ENCODE measurements at places on chromosomes 1 and 21.

GRCh38 chr1:172917972-172918371 lies 132.8 kb downstream of the TNFSF18 start:
- peaks cover 12% of the 10 kb centered on the region for H3K4me1 ChIP-seq
- no peaks in the 10 kb centered on the region for H3K36me3 ChIP-seq
- no peaks in the 10 kb centered on the region for H3K27me3 ChIP-seq

DNA sequence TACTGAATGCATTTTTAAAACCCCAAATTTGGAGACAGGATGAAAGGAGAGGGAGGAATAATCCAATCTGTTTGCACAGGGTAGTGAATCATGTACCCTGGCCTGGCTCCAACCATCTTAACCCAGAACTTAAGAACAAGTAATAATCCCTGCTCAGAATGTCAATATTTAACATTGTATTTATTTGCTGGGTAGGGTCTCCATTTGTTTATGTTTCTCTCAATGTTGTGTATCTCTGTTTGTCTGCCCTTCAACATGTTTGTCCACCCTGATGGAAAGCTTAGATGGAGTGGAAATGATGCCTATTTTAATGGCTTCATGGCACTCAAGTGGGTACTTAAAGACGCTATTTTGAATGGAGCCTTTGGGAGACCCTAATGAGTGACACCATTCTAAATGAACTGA lies 54.4 kb upstream of the CDC42BPA start:
- DNase-seq, result no peak
- H3K27ac ChIP-seq, result no peak overlapping the region
- H3K36me3 ChIP-seq, result no peaks in the 10 kb centered on the region
- H3K4me3 ChIP-seq, result no peak overlapping the region

GRCh38 chr1:91579658-91580228 lies 79.1 kb downstream of the CDC7 start:
- H3K27me3 ChIP-seq, result no peaks in the 10 kb centered on the region
- H3K4me3 ChIP-seq, result no peak overlapping the region
- peak overlapping the region; percentile 92 for H3K27ac ChIP-seq
- H3K36me3 ChIP-seq, result no peaks in the 10 kb centered on the region
- no peak for DNase-seq

DNA sequence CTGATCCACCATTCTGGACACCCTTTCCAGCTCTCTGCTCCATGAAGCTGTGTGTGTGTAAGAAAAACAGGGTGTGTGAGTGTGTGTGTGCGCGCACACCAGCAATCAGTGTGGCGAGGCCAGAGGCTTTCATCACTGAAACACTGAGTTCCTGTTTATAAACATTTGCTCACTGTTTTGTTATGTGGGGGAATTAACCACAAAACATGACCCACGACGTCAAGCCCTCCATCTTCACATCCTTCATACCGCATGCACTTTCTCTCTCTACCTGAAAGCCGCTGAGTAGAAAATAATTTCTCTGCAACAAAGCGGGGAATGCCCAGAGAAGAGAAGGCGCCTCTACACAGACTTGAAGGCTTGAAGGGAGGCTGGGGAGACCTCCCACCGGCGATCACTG lies 148.9 kb upstream of the IRF2BP2 start:
- H3K36me3 ChIP-seq, result no peaks in the 10 kb centered on the region
- H3K4me1 ChIP-seq, result peaks cover 18% of the 10 kb centered on the region
- no peak overlapping the region for H3K27ac ChIP-seq
- DNase-seq, result no peak
- H3K4me3 ChIP-seq, result no peak overlapping the region

- H3K36me3 ChIP-seq, result no peaks in the 10 kb centered on the region
- no peak overlapping the region for H3K4me3 ChIP-seq
- H3K27ac ChIP-seq, result no peak overlapping the region
- DNase-seq, result no peak
These were observed 52.0 kb upstream of the PDC start for GRCh38 chr1:186512698-186513457.

DNA sequence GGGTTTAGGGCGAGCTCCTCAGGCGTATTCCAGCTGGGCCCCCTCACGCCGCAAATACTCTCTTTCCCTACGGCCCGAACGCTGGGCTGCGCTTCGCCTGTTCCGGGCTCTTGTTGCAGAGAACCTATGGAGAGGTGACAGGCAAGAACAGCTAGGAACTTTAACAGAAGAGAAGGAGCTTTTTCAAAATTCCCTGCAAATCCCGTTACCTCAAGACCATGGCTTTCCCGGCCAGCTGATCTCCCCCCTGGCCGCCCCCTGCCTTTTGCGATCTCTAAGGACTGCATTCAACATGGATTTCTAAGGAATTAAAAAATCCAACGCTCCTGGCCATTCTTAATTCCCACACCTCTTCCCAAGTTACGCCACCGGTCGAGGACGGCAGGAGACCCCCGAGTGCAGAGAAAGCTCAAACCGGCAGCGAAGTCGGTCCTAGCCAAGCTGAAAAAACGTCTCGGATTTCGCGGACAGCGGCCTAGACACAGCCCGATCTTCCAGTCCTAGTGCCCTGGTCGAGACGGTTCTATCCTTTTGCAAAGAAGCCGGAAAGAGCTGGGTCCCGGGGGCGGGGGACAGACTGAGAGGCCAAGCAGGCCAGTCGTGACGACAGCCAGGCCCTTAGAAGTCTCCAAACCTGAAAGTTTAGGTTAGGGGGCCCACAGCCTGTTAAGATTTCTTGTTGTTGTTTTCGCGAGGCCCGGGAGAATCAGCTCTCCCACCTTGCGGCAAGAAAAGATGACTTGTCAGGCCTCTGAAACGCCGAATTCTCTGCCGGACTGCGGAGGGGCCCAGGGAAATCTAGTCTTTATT lies 1.1 kb upstream of the TBX15 start:
- H3K27me3 ChIP-seq, result peaks cover 39% of the 10 kb centered on the region
- peak; percentile 74 for DNase-seq
- no peaks in the 10 kb centered on the region for H3K36me3 ChIP-seq
- H3K4me3 ChIP-seq, result no peak overlapping the region
- no peak overlapping the region for H3K27ac ChIP-seq
- H3K4me1 ChIP-seq, result peaks cover 32% of the 10 kb centered on the region

- no peak for DNase-seq
- H3K4me3 ChIP-seq, result no peak overlapping the region
- H3K36me3 ChIP-seq, result peaks cover 6% of the 10 kb centered on the region
- H3K27ac ChIP-seq, result peak overlapping the region; percentile 53
- H3K27me3 ChIP-seq, result no peaks in the 10 kb centered on the region
- peaks cover 35% of the 10 kb centered on the region for H3K4me1 ChIP-seq
These were observed 16.6 kb downstream of the UTP11 start for GRCh38 chr1:38029081-38029681.

- no peaks in the 10 kb centered on the region for H3K27me3 ChIP-seq
- no peak for DNase-seq
- H3K4me1 ChIP-seq, result no peaks in the 10 kb centered on the region
- no peak overlapping the region for H3K27ac ChIP-seq
These were observed 172.5 kb downstream of the CTH start for GRCh38 chr1:70583522-70583921.

- H3K4me1 ChIP-seq, result peaks cover 28% of the 10 kb centered on the region
- H3K27ac ChIP-seq, result peak overlapping the region; percentile 87
- H3K27me3 ChIP-seq, result no peaks in the 10 kb centered on the region
- no peaks in the 10 kb centered on the region for H3K36me3 ChIP-seq
These were observed 582.5 kb downstream of the USP25 start for GRCh38 chr21:16312321-16312720.

GRCh38 chr1:3360646-3361257 lies 93.7 kb upstream of the ARHGEF16 start:
- no peak overlapping the region for H3K27ac ChIP-seq
- no peak for DNase-seq
- H3K4me3 ChIP-seq, result no peak overlapping the region
- H3K36me3 ChIP-seq, result no peaks in the 10 kb centered on the region
- no peaks in the 10 kb centered on the region for H3K27me3 ChIP-seq

- no peaks in the 10 kb centered on the region for H3K36me3 ChIP-seq
- DNase-seq, result no peak
- H3K27me3 ChIP-seq, result no peaks in the 10 kb centered on the region
- no peaks in the 10 kb centered on the region for H3K4me1 ChIP-seq
These were observed 896.3 kb downstream of the TTLL7 start for GRCh38 chr1:83102630-83103071.

- DNase-seq, result no peak
- no peaks in the 10 kb centered on the region for H3K27me3 ChIP-seq
- peak overlapping the region; percentile 60 for H3K4me3 ChIP-seq
These were observed 177.1 kb upstream of the EDN2 start for GRCh38 chr1:41661428-41662060.

GRCh38 chr21:15159382-15160020 lies 94.7 kb upstream of the NRIP1 start:
- no peaks in the 10 kb centered on the region for H3K36me3 ChIP-seq
- H3K4me3 ChIP-seq, result no peak overlapping the region
- no peaks in the 10 kb centered on the region for H3K27me3 ChIP-seq
- no peaks in the 10 kb centered on the region for H3K4me1 ChIP-seq
- H3K27ac ChIP-seq, result no peak overlapping the region
- DNase-seq, result no peak

DNA sequence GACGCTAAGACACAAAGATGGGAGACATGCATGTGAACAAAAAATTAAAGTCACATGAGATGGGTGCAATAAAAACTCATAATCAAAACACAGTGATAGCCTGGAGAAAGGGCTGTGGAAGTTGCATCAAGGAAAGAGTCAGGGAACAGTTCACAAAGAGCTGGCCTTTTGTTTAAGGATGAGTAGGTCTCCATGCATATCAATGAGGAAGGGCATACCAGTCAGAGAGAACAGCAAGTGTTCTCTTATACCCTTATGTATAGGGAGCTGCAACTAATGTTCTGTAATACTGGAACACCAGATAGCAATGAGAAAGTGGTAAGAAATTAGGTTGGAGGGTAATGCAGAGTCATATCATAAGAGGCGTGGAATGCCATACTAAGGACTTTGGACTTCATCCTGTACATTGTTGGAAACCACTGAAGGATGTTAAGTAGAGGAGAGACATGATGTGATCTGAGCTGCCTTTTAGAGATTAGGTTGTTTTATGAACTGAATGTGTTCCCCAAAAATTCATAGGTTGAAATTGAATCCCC lies 46.7 kb upstream of the SAMD13 start:
- H3K36me3 ChIP-seq, result no peaks in the 10 kb centered on the region
- no peak overlapping the region for H3K4me3 ChIP-seq
- H3K27ac ChIP-seq, result no peak overlapping the region
- no peak for DNase-seq
- H3K4me1 ChIP-seq, result no peaks in the 10 kb centered on the region
- no peaks in the 10 kb centered on the region for H3K27me3 ChIP-seq

- H3K27ac ChIP-seq, result no peak overlapping the region
- H3K36me3 ChIP-seq, result no peaks in the 10 kb centered on the region
- H3K4me1 ChIP-seq, result peaks cover 70% of the 10 kb centered on the region
- no peaks in the 10 kb centered on the region for H3K27me3 ChIP-seq
- no peak for DNase-seq
These were observed 4.7 kb downstream of the PDXK start for GRCh38 chr21:43723648-43724047.

GRCh38 chr1:59707178-59707791 lies 107.5 kb upstream of the HOOK1 start:
- H3K4me3 ChIP-seq, result no peak overlapping the region
- DNase-seq, result no peak
- H3K27me3 ChIP-seq, result no peaks in the 10 kb centered on the region
- H3K4me1 ChIP-seq, result peaks cover 49% of the 10 kb centered on the region
- H3K36me3 ChIP-seq, result no peaks in the 10 kb centered on the region

GRCh38 chr1:60227601-60228000 lies 154.0 kb upstream of the C1orf87 start:
- H3K36me3 ChIP-seq, result no peaks in the 10 kb centered on the region
- H3K4me3 ChIP-seq, result no peak overlapping the region
- no peaks in the 10 kb centered on the region for H3K27me3 ChIP-seq
- no peak overlapping the region for H3K27ac ChIP-seq
- H3K4me1 ChIP-seq, result no peaks in the 10 kb centered on the region

Data from vagina (tissue), 2 donors.